Ovary (tissue), 10 donors: ENCODE measurements at places on chromosomes 1 and 21. TPM values are rescaled to one million over a fixed set of nuclear protein-coding genes. Genes with fewer than 3 reads are reported as not detected.
A peak's percentile ranks its signal among the peaks of the same experiment; 100 is the strongest.

DNA sequence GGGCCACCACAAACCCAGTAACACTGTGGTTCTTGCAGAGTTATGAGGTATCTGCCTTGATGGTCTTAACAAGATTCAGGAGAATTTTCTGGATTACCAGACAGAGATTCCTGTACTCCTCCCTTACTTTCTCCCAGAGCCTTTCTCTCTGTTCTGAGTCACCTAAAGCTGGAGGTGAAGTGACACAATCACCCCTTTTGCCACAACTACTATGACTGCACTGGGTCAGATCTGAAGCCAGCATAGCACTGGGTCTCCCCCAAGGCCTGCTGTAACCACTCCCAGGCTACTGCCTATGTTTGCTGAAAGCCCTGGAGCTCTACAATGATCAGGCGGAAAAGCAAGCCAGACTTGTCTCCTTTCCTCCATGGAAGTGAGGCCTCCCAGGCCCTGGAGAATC, 156.7 kb upstream of the NEGR1 start:
- no peaks in the 10 kb centered on the region for H3K4me1 ChIP-seq
- DNase-seq, result no peak
- H3K4me3 ChIP-seq, result no peak overlapping the region
- H3K27me3 ChIP-seq, result no peaks in the 10 kb centered on the region
- H3K36me3 ChIP-seq, result no peaks in the 10 kb centered on the region

- no peaks in the 10 kb centered on the region for H3K4me1 ChIP-seq
- no peak overlapping the region for H3K27ac ChIP-seq
- no peak for DNase-seq
These were observed 504.7 kb upstream of the PBX1 start for GRCh38 chr1:164054331-164054730.

DNA sequence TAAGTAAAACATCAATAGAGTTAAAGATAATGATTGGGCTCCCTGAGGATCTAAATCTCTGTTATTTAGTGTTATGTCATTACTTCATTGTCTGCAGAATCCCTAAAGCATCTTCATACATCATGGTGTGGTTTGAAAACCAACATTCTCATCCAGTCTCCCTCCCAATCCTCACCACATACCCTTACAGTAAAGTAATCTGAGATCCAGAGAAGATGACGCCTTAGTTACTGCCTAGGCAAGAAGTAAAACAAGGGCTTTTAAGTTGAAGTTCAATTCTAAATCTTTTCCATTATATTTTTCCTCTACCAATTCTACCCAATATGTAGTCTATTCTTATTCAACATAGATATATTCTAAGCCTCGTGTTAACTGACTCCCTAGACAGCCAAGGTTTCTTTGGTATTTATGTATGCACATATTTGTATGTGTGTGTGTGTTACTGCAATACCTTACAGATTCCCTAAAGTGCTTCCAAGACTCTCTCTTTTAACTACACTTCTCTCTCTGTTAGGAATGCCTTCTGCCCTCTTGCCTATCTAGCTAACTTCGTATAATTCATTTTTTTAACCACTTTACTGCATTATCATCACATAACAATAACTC, 17.3 kb downstream of the DPH5 start:
- no peak overlapping the region for H3K27ac ChIP-seq
- no peaks in the 10 kb centered on the region for H3K36me3 ChIP-seq
- DNase-seq, result no peak
- H3K4me1 ChIP-seq, result no peaks in the 10 kb centered on the region
- H3K27me3 ChIP-seq, result no peaks in the 10 kb centered on the region

- H3K4me3 ChIP-seq, result no peak overlapping the region
- H3K4me1 ChIP-seq, result no peaks in the 10 kb centered on the region
- H3K36me3 ChIP-seq, result no peaks in the 10 kb centered on the region
- H3K27ac ChIP-seq, result no peak overlapping the region
These were observed 74.2 kb upstream of the PGD start for GRCh38 chr1:10324627-10325026.

- peaks cover 3% of the 10 kb centered on the region for H3K4me1 ChIP-seq
- DNase-seq, result no peak
- H3K27ac ChIP-seq, result no peak overlapping the region
- no peak overlapping the region for H3K4me3 ChIP-seq
- H3K36me3 ChIP-seq, result no peaks in the 10 kb centered on the region
These were observed 8.9 kb upstream of the PRDM16 start for GRCh38 chr1:3060127-3060526.

DNA sequence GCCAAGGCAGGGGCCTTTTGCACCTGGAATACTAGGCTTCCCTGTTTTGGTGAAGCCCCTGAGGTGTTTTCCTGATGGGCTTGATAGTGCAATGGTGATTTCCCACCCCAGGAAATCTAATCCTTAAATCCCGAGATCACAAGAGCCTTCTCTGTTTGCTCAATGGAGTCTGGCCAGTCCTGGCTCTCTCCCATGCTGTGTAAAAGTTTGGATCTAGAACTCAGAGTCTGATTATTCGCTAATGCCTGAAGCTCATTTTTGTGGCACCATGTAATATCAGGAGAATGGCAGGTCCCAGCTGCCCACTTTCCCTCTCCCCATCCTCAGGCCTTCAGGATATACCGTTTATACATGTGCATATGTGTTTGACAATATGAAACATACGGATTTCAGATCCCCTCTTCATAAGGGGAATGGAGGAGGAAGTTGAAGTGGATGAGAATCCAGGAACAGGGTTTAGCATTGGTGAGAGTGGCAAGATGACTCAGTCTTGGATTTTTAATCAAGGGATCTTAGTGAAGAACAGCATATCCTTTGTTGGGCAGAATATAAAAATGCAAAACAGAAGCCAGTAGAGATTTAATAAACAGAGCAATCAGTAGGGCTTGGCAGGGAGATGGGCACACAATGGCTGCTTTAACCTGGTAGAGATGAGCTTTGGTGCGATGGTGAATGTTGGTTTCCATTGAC, 62.1 kb downstream of the CLIC6 start:
- no peaks in the 10 kb centered on the region for H3K36me3 ChIP-seq
- H3K4me3 ChIP-seq, result no peak overlapping the region
- H3K27me3 ChIP-seq, result no peaks in the 10 kb centered on the region
- no peak for DNase-seq

- peaks cover 11% of the 10 kb centered on the region for H3K4me1 ChIP-seq
- DNase-seq, result no peak
- H3K4me3 ChIP-seq, result no peak overlapping the region
- no peak overlapping the region for H3K27ac ChIP-seq
- H3K27me3 ChIP-seq, result no peaks in the 10 kb centered on the region
These were observed 19.8 kb upstream of the PTP4A2 start for GRCh38 chr1:31957701-31958674.

DNA sequence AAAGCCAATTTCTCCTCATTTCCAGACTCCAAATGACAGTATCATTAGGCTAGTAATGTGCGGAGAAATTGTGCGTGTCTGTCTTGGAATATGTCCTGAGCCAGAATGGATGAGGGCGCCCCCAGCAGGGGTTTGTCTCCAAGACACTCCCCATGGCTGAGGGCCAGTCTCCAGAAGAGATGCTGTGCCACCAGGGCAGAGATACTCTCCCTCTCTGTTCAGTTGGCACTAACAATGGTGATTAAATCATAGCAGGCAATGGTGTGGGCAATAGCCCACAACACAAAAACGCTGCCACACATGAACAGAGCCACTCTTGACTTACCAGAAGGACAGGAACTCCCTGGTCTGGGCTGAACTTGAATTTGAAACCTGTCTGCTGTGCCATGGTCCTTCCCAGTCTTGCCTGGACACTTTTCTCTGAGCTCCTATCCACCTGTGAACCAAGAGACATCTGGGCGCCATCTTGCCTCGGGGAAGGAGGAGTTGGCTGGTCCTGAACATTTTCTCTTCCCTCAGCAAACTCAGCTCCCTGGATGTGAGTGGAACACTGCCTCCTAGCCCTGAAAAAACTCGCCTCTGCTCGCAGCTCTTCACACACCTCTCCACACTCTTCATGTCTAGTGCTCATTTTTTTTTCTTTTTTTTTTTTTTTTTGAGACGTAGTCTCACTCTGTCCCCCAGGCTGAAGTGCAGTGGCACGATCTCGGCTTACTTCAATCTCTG, 14.8 kb upstream of the ADGRB2 start:
- no peak for DNase-seq
- H3K27ac ChIP-seq, result no peak overlapping the region
- no peaks in the 10 kb centered on the region for H3K27me3 ChIP-seq
- H3K4me3 ChIP-seq, result no peak overlapping the region
- no peaks in the 10 kb centered on the region for H3K36me3 ChIP-seq

GRCh38 chr1:175225805-175226129, 33.2 kb upstream of the KIAA0040 start:
- H3K4me3 ChIP-seq, result no peak overlapping the region
- no peaks in the 10 kb centered on the region for H3K27me3 ChIP-seq
- H3K27ac ChIP-seq, result no peak overlapping the region
- H3K36me3 ChIP-seq, result no peaks in the 10 kb centered on the region
- DNase-seq, result no peak

- no peak overlapping the region for H3K4me3 ChIP-seq
- no peaks in the 10 kb centered on the region for H3K36me3 ChIP-seq
- no peak overlapping the region for H3K27ac ChIP-seq
- H3K27me3 ChIP-seq, result no peaks in the 10 kb centered on the region
These were observed 144.1 kb upstream of the AJAP1 start for GRCh38 chr1:4510276-4510691.

DNA sequence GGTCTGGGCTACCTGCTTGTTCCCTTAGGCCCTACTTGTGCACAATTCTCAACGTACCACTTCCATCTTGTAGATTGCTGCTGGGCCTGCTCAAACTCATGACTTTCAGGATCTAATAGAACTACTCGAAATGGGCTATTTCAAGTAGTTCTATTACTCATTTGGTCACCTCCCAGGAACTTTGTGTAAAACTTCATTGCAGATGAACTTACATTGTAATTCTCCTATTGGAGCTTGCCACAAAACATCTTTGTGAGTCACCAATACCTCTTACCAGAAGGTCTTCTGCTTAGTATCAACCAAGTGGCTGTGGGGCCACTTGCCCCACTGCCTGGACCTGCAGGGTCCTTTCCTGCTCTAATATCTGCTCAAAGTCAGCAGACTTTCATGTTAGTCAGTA, 10.7 kb upstream of the MYOCOS start:
- H3K27ac ChIP-seq, result no peak overlapping the region
- no peak for DNase-seq
- no peaks in the 10 kb centered on the region for H3K27me3 ChIP-seq

DNA sequence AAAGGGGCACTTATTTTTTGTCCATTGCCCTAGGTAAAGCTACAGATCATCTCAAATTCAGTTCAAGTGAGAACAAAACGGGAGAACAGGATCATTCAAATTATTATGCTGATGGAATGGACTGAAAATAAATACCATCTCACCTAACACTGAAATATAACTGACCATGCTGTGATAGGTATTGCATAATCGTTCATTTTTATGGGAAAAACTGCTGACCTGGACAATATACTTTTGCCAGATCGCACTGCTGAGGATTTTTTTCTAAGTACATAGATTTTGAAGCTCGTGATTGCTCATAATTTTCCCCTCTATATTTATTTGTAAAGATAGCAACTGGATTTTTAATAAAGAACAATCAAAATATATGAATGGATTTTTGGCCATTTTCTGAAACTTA, 636.6 kb upstream of the NEGR1 start:
- no peak for DNase-seq
- no peaks in the 10 kb centered on the region for H3K27me3 ChIP-seq
- no peak overlapping the region for H3K27ac ChIP-seq
- no peak overlapping the region for H3K4me3 ChIP-seq
- H3K36me3 ChIP-seq, result no peaks in the 10 kb centered on the region

- H3K36me3 ChIP-seq, result no peaks in the 10 kb centered on the region
- H3K27me3 ChIP-seq, result no peaks in the 10 kb centered on the region
- DNase-seq, result peak; percentile 86
- H3K4me1 ChIP-seq, result peaks cover 23% of the 10 kb centered on the region
- H3K4me3 ChIP-seq, result no peak overlapping the region
- H3K27ac ChIP-seq, result peak overlapping the region; percentile 71
These were observed 4.2 kb upstream of the COL6A1 start for GRCh38 chr21:45977396-45977795.

DNA sequence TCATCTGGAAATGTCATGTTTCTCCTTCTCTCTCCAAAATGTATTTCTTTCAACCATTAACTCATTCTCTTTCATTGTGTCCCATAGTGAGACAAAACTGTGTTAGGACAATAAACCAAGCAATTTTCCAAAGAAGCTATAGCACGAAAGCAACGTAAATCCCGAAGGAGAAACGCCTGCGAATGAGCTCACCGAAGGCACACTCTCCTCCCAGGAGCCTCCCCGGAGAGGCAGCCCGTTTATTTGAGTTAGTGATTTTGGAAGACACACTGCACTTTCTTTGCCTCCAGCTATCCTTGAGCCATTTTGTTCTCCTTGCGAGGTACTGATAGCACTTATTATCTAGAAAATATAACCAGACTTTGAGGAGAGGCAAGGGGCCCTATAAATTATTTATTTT, 41.2 kb downstream of the RSPH1 start:
- H3K27ac ChIP-seq, result no peak overlapping the region
- no peaks in the 10 kb centered on the region for H3K4me1 ChIP-seq
- no peaks in the 10 kb centered on the region for H3K27me3 ChIP-seq
- no peak overlapping the region for H3K4me3 ChIP-seq

DNA sequence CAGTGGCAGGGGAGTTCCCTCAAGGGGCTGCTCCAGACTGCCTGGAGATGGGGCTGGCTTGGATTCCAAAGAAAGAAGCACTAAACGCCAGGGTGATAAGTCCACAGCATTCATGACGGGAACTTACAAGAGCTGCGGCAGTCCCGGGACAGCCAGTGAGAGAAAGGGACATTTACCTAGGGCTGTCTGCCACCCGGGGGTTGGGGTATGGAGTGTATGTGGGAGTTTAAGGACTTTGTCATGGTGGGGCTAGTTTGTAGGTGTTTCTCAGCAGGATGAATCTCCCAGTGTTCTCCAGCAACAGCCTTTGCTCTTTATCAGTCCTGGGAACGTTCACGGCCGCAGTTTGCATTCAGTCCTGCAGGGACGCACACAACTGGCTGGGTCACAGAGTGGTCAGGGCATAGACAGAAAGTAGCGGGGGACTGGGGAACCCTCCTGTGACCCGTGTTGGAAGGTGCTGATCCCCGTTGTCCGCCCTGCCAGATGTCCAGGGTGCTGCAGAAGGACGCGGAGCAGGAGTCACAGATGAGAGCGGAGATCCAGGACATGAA, 41.4 kb upstream of the HMGN1 start:
- no peak for DNase-seq
- no peak overlapping the region for H3K4me3 ChIP-seq
- peaks cover 3% of the 10 kb centered on the region for H3K4me1 ChIP-seq
- no peak overlapping the region for H3K27ac ChIP-seq

The DHRS3 gene
- 32.5 TPM for polyA plus RNA-seq

The LEMD1 gene
- polyA plus RNA-seq, result 0.90 TPM

The AQP10 gene
- 0.13 TPM for polyA plus RNA-seq

The GSTM1 gene
- 169 TPM for polyA plus RNA-seq

The HAO2 gene
- not detected for polyA plus RNA-seq

The CXADR gene
- 1.4 TPM for polyA plus RNA-seq

The ASCL5 gene
- polyA plus RNA-seq, result not detected

The RAB13 gene
- 155 TPM for polyA plus RNA-seq

The GBP4 gene
- polyA plus RNA-seq, result 16.8 TPM
